Sigmoid colon (tissue), 7 donors: ENCODE measurements at places on chromosomes 2 and 18. TPM values are rescaled to one million over a fixed set of nuclear protein-coding genes. Genes with fewer than 3 reads are reported as not detected.

- no peak for DNase-seq
These were observed 246.3 kb downstream of the TXNL1 start for GRCh38 chr18:56391931-56392590.

Gene C1GALT1C1L
- total RNA-seq, result 1.8 TPM

- no peak for DNase-seq
These were observed 109.7 kb downstream of the ACOXL start for GRCh38 chr2:110842048-110842447.

DNA sequence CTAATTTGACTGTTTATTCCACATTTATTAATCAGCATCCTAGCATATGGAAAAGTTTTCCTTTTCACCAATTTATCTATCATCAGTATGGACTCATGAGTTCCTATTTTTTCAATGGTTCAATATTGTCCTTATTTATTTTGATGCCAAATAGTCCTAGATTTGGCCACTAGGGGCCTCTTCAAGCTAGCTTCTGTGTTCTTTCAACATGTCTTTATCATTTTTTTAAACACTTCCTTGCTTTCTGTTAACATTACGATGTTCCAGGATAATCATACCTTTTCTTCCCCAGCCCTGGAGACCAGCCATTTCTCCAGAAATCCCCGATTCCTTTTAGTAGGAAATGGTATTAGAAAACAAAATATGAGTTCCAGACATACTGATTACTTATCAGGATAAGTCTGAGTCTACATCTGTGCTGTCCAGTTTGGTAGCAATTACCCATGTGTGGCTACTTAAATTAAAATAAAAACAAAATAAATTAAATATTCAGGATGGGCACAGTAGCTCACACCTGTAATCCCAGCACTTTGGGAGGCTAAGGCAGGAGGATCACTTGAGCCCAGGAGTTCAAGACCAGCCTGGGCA lies 70.6 kb downstream of the RPE start:
- DNase-seq, result no peak

Gene REL
- 11.0 TPM for total RNA-seq

Gene AKAIN1
- not detected for total RNA-seq

Gene LRRTM1
- total RNA-seq, result 2.1 TPM

Gene DPYSL5
- total RNA-seq, result 1.4 TPM

DNA sequence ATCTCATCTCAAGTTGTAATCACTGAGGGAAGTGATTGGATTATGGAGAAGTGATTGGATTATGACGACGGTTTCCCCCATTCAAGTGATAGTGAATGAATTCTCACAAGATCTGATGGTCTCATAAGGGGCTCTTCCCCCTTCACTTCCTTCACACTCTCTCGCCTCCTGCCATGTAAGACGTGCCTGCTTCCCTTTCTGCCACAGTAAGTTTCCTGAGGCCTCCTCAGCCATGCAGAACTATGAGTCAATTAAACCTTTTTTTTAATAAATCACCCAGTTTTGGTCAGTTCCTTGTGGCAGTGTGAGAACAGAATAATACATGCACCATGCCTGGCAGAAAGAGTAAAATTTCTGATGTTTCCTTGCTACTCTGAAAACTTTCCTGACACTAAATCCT lies 36.6 kb downstream of the CEP68 start:
- no peak for DNase-seq

GRCh38 chr2:18932853-18933252 lies 343.5 kb upstream of the NT5C1B start:
- DNase-seq, result no peak

DNA sequence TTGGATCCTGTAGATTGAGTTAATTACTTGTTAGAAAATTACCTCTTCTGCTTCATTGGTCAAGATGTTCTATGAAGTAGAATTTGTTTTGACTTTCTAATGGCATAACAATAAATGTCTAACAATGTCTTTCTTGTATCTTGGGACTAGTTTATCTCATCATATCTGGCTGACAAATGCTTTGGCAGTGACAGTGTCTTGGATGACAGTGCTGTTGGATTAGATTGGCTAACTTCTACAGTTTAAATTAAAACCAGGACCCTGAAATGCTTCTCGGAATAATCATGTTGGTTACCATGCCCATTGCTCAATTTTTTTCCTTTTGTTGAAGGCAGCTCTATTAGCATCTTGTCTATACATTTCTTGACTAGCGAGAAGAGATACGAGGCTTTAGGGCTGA lies 176.9 kb downstream of the PARD3B start:
- DNase-seq, result no peak

GRCh38 chr2:197498937-197499593 lies 575 bp downstream of the HSPD1 start:
- DNase-seq, result peak; percentile 85

Gene CDH19
- 48.2 TPM for total RNA-seq

GRCh38 chr2:1381644-1382043 lies 31.6 kb upstream of the TPO start:
- DNase-seq, result no peak
